Endothelial cell of umbilical vein (primary cell): ENCODE measurements at places on chromosomes 2 and 18. TPM values are rescaled to one million over a fixed set of nuclear protein-coding genes. Genes with fewer than 3 reads are reported as not detected.
A peak's percentile ranks its signal among the peaks of the same experiment; 100 is the strongest.

GPR39 gene
- total RNA-seq = 0.20 TPM in 1 of 2 replicates, not detected in the other

MROH2A gene
- not detected in 2 replicates for total RNA-seq

DNA sequence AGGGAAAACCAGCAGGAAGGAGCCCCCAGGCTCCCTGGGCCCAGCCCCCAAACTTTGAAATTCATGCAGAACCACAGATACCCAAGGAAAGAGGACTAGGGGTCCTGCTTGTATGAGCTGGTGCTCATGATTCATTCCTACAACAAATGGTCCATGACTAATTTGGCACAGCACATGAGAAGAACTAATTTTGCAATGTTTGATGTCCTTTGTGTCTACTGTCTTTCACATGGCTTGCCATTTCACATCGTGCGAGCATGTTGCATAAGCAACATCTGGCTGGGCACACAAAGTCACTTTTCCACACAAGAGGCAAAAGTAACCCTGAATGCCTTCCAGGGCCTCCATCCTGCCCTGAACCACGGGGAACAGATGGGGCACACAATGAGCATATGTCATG lies 149.6 kb upstream of the APCDD1 start:
- no peak for DNase-seq

FRZB gene
- total RNA-seq = 0.09 TPM in 1 of 2 replicates, not detected in the other

GRCh38 chr2:45652090-45653031 lies 886 bp downstream of the PRKCE start:
- DNase-seq = peak; percentile 64

MDH1B gene
- 0.51 TPM in 1 of 2 replicates, not detected in the other for total RNA-seq

DNA sequence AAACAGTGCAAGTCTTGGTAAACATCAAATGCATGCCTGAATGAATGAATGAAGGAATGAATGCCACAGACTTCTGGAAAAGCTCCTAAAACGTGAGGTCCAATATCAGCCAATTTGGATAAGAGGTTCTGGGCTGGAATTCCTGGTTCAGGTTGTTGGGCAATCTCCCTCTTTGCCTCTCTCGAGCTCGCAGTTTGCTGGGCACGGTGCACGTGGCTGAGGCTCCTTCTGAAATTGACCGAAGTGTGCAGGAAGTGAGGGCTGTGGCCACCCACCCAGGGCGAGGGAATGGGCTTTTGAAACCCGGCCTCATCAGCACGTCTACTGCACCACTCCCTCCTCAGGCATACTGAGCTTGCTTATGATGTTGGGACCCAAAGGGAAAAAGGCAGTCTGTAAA lies 288.8 kb upstream of the HS6ST1 start:
- no peak for DNase-seq

DNA sequence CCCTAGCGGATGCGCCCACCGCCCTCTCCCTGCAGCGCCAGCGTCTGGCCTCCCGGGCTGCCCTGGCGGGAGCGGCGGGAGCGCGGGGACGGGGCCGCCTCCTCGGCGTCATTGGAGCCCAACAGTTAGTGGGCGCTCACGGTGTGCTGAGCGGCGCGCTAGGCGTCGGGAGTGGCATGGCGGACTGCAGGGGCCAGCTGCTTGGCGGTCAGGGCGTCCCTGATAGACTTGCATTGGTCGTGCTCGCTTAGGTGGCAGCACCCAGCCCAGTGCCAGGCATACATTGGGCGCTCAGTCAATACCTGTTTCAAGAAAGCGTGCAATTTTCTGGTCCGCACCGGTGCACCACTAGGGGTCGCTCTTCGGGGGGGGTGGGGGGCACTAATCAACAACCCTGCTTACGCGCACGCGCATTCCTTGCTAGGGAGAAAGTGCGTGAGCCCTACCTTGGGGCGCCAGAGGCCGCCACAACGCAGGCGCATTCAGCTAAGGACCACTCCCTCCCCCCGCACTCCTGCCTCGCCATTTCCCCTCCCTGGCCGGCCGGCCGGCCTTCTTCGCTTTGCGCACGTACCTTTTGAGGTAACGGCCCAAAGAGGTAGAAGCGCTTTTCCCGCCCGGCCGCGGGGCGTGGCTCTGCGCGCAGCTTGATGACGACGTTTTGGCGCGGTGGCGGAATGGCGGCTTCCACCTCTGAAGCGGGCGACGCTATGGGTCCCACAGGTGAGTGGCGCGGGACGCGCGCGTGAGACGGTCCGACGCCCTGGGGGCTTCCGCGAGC lies 411 bp upstream of the MZT2A start:
- DNase-seq = peak; percentile 93

PCARE gene
- not detected in 2 replicates for total RNA-seq

DNA sequence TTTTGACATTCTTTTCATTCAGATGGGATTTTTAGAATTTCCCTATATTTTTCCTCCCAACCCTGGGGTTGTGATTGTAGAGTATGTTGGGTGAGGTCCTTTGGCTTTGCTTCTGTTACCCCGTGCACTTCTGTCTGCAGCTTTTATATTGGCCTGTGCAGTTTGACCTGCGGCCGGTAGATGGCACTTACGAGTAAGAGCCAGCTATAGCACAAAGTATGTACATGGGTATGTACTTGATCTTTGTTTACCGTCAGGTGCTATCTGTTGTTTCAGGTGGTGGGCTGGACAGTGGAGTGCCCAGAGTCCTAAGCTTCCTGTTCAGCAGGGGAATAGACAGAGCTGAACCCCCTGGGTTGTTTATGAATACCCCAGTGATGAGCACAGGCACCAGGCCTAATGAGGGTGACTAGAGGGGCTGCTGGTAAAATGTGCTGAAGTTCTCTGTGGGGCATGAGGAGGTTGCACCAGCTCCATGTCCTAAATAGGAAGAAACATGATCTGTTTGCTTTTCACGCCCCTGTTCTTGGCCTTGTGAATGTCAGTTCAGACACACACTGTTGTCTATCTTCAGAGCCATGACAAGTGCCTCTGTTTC lies 58.9 kb upstream of the THUMPD2 start:
- peak; percentile 18 for DNase-seq

GRCh38 chr18:12765126-12765525 lies 62.3 kb downstream of the PSMG2 start:
- no peak for DNase-seq

SLC5A7 gene
- total RNA-seq = not detected in 2 replicates

COL4A3 gene
- not detected in 2 replicates for total RNA-seq

COBLL1 gene
- total RNA-seq = 38.2 and 38.4 TPM in 2 replicates

- no peak for DNase-seq
Measured at GRCh38 chr2:230812033-230812432, 52.7 kb upstream of the ITM2C start.

PRSS56 gene
- total RNA-seq = not detected in 2 replicates
